ENCODE measurements at places on chromosomes 3 and 15. TPM values are rescaled to one million over a fixed set of nuclear protein-coding genes. Genes with fewer than 3 reads are reported as not detected.

The CLDN18 gene
- total RNA-seq = not detected

The SPINK8 gene
- total RNA-seq = not detected

The GOLGA6L9 gene
- total RNA-seq = 3.0 TPM

The TNFAIP8L3 gene
- total RNA-seq = 16.4 TPM

The TMEM45A gene
- total RNA-seq = 2.7 TPM

The SOX14 gene
- total RNA-seq = not detected

The SLC22A14 gene
- not detected for total RNA-seq

The ZBTB20 gene
- 0.51 TPM for total RNA-seq

The GOLGA8B gene
- total RNA-seq = 19.2 TPM

The BTLA gene
- total RNA-seq = not detected

The FANCD2OS gene
- not detected for total RNA-seq

The GMNC gene
- not detected for total RNA-seq
